Liver (tissue), 10 donors: ENCODE measurements at places on chromosomes 2 and 18.
A peak's percentile ranks its signal among the peaks of the same experiment; 100 is the strongest.

- no peak for DNase-seq
Observed at GRCh38 chr2:199309973-199310372, 147.8 kb downstream of the SATB2 start.

DNA sequence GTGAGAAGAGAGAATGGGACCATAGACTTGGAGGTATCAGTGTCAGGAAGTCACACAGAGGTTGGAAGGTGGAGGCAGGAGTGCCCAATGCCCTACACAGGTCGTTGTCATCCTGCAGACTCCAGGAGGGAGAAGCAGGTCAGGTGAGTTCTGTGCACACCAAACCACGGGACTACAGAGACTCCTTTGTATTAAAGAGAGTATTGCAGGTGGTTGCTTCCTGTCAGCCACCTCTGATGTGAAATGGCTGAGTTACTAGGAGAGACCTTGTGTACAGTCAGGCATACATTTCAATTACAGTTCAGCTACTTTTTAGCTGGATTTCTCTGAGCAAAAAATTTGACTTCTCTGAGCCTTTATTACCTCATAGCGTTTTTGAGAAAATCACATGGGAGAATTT is 51.6 kb downstream of the SPP2 start:
- DNase-seq, result no peak

DNA sequence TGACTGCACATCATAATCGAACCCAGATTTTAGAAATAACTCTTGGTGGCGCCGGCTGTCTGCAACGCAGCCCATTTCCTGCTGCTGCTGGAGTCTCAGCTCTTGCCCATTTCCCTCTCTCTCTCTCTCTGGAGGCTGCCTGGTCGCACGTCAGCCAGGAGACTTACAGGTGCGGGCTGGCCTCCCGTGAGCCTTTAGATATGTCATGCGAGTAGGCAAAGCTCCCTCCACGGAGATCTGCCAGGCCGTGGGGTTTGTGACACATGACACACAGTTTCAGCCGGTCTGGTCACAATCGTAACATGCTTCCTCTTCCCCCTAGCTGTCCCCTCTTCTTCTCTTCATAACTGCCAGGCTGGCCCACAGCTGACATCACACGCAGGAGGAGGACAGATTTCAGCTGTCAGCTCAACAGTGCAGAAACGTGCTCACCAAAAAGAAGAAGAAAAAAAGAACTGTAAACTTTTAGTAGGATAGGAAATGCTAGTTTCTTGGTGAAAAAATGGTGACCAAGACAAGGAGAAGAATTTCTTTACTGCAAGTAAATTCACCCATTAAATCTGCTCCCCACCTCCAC is 489.3 kb downstream of the ZNF516 start:
- no peak for DNase-seq

- no peak for DNase-seq
Observed at GRCh38 chr2:209181984-209182383, 241.9 kb upstream of the MAP2 start.

GRCh38 chr18:43635397-43635796 is 358.1 kb upstream of the SYT4 start:
- no peak for DNase-seq

DNA sequence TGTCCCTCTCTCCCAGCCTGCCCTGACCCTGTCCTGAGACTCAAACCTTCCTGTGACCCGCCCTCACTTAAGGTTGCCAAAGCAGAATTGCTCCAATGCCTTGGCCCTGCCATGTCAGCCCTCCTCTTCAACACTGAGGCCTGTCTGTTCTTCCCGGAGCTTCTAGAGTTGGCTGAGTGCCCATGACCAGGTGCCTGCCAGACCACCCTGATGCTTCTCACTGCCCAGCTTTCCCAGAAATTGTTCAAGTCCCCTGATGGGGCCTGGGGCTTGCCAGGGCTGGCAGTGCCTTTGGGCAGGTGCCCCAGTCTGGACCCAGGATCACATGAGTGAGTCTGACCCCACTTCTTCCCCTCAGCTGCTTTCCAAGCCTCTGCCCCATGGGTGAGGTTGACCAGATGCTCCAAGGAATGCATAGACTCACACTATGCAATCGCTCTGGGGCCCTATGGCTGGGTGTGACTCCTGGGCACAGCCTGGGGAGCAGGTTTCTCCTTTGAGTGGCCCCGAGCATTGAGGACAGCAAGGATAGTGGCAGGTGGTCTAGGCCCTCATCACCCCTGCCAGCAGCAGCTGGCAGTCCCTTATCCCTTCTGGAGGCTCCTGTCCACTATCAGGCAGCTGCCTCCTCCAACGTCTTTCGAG is 3.1 kb upstream of the INPP5D start:
- DNase-seq, result no peak

- no peak for DNase-seq
Observed at GRCh38 chr2:235270291-235270690, 223.6 kb upstream of the AGAP1 start.

- DNase-seq, result no peak
Observed at GRCh38 chr2:29105375-29105774, 9.8 kb upstream of the CLIP4 start.

GRCh38 chr2:215455958-215456357 is 20.1 kb upstream of the FN1 start:
- DNase-seq, result no peak

DNA sequence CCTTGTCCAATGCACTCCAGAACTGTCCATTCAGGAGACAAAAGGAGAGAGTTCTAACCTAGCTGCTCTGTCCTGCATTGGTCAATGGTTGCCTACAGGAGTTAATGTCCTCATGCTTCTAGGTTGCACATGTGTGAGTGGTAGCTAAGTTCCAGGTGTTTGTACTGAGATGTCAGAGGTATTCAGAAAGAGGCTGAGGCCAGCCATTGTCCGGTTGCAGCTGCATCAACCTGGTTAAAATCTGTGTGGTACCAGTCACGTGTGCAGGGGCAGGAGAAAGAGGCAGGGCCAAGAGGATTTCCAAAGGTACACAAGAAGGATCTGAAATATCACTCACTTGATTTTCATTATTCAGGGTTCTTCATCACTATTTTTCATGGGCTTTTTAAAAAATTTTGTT is 70.8 kb downstream of the DTNA start:
- no peak for DNase-seq

DNA sequence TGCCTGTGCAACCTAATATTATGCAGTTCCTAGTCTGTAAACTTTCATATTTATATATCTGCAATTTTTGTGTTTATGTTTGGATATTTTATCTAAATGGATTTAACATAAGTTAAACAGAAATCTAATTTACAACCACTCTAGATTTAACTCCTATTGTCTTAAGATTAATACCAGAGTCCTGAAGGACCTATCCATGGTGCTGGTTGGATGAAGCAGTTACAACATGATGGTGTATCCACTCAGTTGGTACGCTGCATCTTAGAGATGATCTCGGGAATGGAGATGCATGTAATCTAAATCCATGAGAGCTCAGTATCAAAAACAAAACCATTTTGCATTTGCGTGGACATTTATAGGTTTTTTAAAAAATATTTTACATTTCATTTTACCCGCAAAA is 745.9 kb upstream of the SLC8A1 start:
- DNase-seq, result no peak

- DNase-seq, result no peak
Observed at GRCh38 chr2:84546551-84546950, 30.3 kb downstream of the DNAH6 start.

DNA sequence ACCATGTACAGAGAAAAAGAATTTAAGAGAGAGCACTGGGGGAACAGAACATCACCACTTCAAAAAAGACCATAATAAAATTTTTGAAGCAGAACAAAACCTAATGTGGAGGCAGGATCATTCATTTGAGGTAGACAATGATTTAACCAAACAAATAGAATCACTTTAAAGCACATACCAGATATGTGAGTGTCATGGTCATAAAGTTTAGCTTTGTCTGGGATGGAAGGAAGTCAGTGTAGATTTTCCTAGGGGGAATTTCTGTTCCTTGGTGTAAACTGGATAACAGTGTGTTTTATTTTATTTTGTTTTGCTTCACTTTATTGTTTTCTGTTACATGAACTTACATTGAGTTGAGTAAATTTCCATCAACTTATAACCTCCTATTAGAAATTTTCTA is 120.8 kb downstream of the CRIM1 start:
- no peak for DNase-seq

DNA sequence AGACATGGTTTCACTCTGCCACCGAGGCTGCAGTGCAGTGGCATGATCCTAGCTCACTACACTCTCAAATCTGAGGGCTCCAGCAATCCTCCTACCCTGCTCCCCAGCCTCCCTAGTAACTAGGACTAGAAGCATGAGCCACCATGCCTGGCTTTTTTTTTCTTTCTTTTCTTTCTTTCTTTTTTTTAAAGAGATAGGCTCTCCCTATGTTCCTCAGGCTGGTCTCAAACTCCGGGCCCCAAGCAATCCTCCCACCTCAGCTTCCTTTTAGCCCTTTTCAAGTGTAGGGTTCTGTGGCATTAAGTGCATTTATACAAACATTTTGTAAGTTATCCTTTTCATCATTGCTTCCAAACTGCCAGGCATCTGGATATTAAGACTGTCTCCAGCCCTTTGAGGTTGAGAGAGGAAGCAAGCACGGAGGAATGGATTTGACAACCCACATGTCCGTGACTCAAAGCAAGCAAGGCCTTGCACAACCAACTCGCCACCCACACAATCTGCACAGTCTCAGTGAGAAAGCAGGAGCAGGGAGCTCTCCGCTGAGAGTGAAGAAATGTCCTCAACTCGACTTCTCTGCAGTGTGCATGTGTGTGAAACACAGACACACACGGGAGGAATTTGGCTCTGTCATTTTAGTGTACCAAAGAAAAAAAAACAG is 65.6 kb downstream of the ATP8B1 start:
- peak; percentile 42 for DNase-seq

GRCh38 chr2:85393836-85394235 is 16.3 kb downstream of the CAPG start:
- no peak for DNase-seq

GRCh38 chr2:207848545-207848928 is 78.8 kb upstream of the FZD5 start:
- no peak for DNase-seq

- DNase-seq, result no peak
Observed at GRCh38 chr2:191001032-191001431, 12.9 kb downstream of the STAT1 start.

DNA sequence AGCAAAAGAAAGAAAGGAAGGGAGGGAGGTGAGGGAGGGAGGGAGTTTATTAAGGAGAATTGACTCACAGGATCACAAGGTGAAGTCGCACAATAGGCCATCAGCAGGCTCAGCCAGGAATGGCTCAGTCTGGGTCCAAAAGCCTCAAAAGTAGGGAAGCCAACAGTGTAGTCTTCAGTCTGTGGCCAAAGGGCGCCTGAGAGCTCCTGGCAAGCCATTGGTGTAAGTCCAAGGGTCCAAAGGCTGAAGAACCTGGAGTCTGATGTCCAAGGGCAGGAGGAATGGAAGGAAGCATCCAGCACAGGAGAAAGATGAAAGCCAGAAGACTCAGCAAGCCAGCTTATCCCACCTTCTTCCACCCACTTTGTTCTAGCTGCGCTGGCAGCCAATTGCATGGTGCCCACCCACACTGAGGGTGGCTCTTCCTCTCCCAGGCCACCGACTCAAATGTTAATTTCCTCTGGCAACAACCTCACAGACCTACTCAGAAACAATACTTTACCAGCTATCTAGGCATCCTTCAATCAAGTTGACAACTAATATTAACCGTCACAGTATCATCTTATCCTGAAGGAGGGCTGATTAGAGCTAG is 5.8 kb upstream of the ACAA2 start:
- no peak for DNase-seq

- DNase-seq, result no peak
Observed at GRCh38 chr2:24451805-24452501, 39.1 kb upstream of the NCOA1 start.

DNA sequence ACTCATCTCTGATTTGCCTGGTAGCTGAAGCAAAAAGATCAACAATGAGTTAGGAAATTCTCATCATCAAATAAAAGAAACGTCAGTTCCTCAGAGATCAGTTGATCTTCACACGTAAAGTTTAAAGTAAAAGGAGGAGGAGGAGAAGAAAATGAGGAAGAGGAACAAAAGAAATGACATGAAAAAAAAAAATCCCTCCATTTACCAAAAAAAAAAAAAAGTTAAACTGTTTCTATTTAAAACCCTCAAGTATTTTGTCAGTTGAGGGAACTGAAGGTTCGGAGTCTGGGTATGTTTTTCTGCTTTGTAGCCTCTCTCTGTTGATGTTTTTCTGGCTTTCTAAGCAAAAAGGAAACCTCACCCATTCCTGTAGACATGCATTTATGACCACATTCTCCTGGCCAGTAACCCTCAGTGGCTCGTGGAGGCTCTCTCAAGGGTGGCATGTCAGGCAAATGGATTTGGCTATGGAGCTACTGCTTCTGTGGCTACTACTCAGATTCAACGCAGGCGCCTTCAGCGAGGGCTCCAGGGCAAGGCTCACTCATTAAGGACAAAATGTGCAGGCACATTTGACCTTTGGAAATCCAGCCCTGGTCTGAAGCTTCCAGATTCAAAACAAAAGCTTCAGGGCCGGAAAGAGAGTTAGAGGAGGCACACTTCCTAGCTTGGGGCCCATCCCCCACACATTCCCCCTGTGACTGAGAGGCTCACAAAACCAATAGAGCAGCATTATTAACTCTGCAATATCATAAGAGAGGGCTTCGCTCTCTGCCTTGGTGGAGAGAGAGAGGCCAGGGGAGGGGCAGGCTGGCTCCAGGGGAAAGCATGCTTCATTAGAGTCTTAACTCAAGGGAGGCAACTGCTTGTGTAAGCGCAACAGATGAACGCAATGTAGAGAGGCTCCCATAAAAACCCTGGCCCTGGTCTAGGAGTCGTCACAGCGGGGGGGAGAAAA is 22.3 kb downstream of the KLF7 start:
- DNase-seq, result peak; percentile 49

DNA sequence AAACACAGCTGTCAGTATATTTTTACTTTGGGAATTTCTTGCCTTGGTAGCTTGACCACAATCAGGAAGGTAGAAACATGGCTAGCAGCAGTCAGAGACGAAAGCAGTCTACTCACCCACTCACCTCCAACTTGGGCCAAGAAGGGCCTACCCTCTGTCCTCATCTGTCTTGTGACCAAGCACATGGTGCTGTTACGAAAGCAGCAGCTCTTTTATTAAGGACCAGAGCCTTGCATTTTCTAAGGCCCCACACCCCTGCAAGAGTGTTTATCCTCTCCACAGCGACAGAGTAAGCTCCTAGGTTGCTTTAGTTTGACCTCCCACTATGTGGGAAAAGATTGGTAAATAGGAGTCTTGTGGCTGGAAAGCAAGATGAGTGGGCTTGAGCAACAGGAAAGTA is 31.3 kb upstream of the MSTN start:
- no peak for DNase-seq

- no peak for DNase-seq
Observed at GRCh38 chr2:175207741-175208438, 26.4 kb upstream of the ATP5MC3 start.

- no peak for DNase-seq
Observed at GRCh38 chr2:148865512-148865911, 9.5 kb upstream of the KIF5C start.

DNA sequence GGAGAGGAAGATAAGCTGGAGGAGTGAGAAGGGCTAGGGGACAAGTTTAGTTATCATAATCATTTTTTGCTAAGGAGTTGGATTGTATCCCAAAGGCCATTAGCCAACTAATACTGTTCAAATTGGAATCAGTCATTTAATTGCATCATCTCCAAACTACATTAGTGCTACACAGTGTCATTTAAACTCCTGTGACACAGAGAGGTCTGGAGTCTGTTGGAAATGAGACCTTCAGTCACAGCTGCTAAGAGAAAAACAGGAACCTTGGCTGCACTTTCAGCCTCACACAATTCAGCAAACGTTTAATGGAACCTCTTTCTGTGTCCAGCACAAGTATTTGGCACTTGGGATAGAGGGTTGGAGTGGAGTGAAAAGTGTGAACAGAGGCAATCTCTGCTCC is 175.5 kb upstream of the MGAT5 start:
- DNase-seq, result no peak
